ENCODE measurements at places on chromosomes 6 and 20.

GRCh38 chr6:88168362-88168761 lies 2.2 kb upstream of the CNR1 start:
- DNase-seq, result no peak

GRCh38 chr20:59628171-59628570 lies 23.8 kb downstream of the PHACTR3 start:
- DNase-seq, result no peak

GRCh38 chr20:25145131-25145530 lies 50.4 kb upstream of the ENTPD6 start:
- no peak for DNase-seq

- DNase-seq, result no peak
These were observed 1.3 kb downstream of the CYP24A1 start for GRCh38 chr20:54172532-54172855.

DNA sequence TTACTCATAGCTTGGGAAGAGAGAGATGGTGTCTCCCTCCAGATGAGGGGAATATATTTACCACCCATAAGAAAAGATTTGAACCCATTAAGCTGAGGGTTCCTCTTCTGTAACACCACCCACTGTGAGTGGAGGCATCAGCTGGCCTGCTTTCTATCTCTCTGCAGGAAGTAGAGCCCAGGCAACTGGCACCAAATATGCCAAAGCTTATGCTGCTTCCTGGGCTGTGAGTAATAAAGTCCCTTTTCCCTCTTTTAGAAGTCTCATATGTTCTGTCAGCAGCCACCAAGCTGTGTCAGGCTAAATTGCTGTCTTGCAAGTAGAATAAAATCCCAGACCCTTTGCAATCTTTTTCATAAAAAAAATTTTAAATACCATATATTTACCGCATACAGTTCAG lies 241.4 kb downstream of the LAMA2 start:
- DNase-seq, result no peak

GRCh38 chr6:161360520-161360919 lies 86.7 kb upstream of the AGPAT4 start:
- DNase-seq, result no peak

DNA sequence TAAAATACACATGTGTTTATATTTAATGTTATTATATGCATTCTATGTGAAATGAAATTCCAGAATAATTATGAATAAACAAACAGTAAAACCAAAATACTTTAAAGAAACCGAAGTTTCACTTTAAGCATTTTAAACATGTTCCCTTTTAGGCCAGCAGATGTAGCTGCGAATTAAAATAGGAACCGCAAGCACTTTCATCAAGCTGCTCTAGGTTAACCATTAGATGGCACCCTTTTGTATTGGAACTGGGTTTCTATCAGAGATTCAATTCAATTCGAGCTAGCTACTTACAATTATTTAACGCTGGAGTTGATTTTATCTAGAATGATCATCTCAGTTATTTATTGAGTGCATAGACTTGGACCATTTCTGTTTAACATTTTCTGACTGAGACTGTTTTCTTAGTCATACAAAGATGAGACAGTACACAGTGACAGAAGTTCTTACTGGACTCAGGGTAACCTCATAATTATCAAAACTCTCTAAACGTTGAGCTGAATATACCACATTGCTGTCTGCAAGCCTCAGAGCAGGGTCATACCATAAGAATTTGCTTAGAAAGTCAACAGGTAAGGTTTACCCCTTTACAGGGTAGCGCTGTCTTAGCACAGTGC lies 8.5 kb downstream of the TMEM242 start:
- no peak for DNase-seq

GRCh38 chr20:50136822-50137599 lies 16.5 kb downstream of the PEDS1 start:
- DNase-seq, result no peak

GRCh38 chr6:85044361-85044760 lies 280.0 kb upstream of the TBX18 start:
- no peak for DNase-seq

DNA sequence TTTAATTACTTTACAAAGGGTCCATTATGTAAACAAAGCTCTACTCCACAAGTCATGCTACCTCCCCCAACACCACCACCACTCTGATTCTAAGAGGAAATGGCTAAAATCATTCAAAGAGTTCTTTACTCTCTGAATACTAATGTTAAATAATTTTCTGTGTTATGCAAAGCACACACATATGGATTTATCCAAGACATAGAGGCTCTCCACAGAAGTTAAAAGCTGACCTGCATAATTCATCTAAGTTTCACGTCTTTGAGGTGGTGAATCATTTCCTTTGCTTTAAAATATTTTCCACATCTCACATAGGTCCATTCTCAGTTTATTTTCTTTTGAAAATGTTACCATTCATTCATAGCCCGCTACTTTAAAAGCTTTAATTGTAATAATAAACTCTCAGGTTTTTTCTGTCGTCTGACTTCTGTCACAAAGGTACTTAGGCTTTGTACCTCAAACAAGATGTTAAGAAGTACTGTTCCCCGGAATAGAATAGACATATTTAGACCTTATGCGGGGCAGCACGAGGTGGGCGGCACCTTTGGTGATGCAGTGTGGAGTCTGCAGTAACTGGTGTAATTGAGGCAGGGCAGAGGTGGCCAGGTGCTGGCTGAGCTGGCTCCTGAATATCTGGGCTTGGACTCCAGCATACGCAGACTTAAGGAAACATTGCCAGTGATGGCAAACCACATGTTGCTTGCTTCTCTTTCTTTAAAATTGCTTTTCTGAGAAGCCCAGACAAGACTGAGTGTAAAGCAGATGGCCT lies 55.8 kb downstream of the KIF6 start:
- DNase-seq, result no peak

- no peak for DNase-seq
These were observed 151.4 kb upstream of the TNFAIP3 start for GRCh38 chr6:137715589-137716045.

DNA sequence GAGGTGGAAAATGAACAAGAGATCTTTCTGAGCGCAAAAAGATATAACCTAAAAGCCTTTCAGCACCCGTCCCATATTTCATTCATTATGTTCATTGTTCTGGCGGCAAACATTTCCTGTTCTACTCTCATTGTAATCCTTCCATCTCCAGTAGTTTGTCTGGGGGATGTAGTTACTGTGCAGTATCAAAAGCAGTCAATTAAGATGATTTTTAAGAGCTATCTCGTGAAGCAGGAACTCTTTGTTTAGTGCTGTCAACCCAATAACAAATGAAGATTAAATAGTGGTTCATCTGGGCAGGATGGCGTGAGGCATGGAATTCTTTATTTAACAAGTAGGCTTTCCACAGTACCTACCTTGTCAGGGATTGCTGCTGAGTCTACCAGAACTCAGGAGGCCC lies 876.7 kb downstream of the HACE1 start:
- no peak for DNase-seq

GRCh38 chr20:34385464-34385863 lies 22.4 kb downstream of the ITCH start:
- no peak for DNase-seq

DNA sequence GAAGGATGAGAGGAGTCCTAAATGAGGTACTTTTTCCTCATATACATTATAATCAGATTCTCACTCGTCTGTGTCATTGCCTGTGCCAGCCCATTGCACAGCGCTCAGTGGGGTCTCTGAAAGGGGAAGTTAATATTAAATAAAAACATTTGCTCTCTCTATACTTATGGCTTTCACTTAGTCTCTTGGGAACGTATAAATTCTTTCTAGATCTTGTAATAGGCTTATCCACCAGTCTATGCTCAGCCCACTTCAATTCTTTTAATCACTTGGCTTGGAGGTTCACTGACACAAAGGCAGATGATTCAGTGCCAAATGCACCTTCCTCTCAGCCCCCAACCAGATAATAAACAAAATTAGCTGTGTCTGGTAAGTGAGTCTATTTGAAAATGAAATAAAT lies 164.3 kb upstream of the OGFRL1 start:
- DNase-seq, result no peak

DNA sequence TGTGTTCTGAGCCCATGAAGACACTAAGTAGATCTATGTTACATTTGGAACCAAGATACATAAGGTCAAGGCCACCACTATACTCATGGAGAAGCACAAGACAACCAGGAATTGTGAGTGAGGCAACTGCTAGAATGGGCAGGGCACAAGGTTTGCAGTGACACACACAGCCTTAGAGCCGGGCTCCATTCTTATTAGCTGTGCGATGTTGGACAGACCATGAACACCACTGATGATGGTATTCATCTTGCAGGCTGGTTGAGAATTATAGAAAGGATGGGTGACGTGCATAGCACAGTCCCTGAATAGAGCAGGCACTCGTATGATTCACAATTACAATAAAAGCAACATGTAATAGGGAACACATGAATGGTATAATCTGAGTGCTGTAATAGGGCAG lies 172.4 kb downstream of the GJA10 start:
- no peak for DNase-seq

DNA sequence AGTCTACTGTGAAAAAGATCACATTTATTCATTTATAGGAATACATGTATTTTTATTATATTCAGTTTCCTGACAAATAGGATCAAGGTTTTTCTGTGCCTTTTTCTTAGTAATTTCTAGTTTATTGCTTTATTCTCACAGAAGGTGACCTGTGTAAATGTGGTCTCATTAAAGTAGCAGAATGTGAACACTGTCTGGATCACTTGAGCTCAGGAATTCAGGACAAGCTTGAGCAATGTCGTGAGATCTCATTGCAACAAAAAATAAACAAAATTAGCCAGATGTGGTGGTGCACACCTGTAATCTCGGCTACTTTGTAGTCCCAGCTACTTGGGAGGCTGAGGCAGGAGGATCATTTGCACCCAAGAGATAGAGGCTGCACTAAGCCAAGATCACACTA lies 516.7 kb downstream of the CDKAL1 start:
- no peak for DNase-seq

GRCh38 chr6:48401016-48401415 lies 290.0 kb upstream of the PTCHD4 start:
- DNase-seq, result no peak

DNA sequence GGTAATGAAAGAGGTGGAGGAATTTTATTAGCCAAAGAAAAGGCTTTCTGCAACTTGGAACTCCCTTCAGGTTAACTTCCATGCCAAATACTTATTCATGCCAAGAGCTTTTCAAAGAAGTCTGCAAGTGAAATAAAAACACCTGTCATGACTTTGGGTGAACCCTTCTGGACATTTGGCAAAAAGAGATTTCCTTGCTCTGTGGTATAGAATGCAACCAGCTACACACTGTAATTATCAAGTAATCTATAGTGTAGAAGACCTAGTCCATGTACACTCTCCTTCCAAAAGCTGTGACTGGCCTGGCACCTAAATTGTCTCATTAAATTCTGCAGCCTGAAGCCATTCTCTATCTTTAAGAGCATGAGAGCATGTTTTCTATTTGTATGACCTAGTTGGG lies 232.3 kb downstream of the COL12A1 start:
- no peak for DNase-seq

DNA sequence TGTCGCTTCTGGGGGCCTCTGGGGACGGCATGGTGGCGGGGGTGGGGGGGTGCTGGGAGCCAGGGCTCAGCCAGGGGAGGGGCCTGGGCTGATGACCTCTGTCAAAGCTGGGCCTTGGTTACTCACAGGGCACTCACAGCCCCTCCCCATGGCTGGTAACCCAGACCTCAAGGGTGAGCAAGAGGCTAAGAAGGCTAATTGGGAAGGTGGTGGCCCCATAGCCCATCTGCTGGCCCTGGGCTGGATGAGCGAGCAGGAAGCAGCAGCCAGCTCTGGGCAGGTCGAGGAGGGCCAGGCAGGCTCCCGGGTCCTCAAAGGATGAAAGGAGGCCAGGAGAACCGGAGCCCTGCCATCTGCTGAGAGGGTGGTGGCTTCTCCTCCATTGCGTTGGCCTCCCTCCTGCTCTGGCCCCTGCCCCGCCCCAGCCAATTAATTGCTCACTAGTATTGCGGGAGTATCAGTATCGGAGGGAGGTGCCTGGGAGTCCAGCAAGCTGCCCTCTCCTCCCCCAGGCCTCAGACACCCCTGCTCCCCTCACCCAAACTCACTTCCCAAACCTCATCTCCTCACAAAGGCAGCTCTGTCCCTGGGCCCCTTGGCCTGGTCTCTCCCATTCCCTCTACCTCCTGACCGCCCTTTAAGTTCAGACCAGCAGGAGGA lies 1.0 kb upstream of the CDSN start:
- DNase-seq, result no peak

DNA sequence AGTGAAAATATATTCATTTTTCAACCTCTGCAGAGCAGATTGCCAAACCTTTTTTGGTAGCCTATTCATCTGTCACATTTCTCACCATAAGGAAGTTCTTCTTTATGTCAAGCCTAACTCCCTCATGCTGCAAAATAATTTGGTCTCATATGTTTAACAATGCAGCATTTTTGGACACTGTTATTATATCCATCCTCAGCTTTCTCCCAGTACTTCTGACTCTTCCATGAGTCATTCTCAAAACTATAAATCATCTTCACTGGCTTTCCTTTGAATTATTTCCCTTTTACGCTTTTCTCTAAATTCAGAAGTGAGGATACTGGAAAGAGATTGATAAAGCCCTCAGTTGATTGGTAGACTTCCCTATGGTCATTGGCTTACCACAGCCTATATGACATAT lies 192.2 kb downstream of the TPBG start:
- DNase-seq, result no peak

- no peak for DNase-seq
These were observed 236.8 kb downstream of the PACRG start for GRCh38 chr6:162964488-162965140.

DNA sequence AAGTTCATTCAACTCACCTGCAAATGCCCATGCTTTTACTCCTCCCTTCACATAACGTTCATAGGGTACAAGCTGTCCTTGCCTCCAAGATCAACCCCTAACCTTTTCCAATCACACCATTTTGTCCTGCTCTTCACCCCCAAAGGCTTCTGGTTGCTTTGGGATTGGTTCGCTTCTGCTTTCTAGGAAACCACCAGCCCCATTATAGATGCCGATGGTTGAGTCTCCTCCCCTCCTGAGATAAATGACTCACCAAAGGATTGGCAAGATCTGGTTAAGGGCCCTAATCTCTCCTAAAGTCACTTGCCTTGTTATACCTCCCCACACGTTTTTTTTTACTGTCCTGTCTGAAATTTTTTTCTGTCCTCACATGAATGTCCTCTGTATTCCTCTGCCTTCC lies 311.4 kb downstream of the HACE1 start:
- no peak for DNase-seq

DNA sequence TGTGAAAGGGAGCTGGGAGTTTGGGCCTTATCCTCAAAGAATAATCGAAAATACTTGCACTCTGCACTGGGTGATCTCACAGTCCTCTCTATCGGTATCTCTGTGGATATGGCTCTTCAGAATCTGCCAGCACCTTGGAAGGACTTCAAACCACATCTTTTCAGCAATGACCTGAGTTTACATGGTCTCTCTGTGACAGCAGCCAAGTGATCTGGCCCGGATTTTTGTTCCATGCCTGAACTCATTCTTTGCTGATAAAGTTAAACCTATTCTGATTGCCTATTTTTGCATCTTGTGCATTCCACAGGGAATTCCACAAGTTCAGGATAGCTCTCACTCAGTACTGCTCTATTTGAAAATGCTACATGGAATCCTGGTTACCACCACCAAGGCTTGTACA lies 98.9 kb downstream of the HDGFL1 start:
- DNase-seq, result no peak

DNA sequence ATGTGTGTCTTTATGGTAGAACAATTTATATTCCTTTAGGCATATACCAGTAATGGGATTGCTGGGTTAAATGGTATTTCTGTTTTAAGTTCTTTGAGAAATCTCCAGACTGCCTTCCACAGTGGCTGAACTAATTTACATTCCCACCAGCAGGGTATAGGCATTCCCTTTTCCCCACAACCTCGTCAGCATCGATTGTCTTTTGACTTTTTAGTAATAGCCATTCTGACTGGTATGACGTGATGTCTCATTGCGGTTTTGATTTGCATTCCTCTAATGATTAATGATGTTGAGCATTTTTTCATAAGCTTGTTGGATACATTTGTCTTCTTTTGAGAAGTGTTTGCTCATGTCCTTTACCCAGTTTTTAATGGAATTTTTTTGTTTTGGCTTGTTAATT lies 5.3 kb upstream of the TASP1 start:
- DNase-seq, result no peak
